ENCODE measurements at places on chromosomes 13 and 19. TPM values are rescaled to one million over a fixed set of nuclear protein-coding genes. Genes with fewer than 3 reads are reported as not detected.

TTC9B gene
- 0.61 TPM for total RNA-seq

OPA3 gene
- total RNA-seq: 18.3 TPM

GIPR gene
- total RNA-seq: 2.8 TPM

ALKBH7 gene
- 37.3 TPM for total RNA-seq

PSG5 gene
- total RNA-seq: 0.95 TPM

Data from A549 treated with Hydrocortisone at 1 μM for 4 hours (cell line).